M059J (cell line): ENCODE measurements at places on chromosomes 13 and 19.
A peak's percentile ranks its signal among the peaks of the same experiment; 100 is the strongest.

GRCh38 chr19:10911579-10912363, 16.7 kb downstream of the YIPF2 start:
- DNase-seq, result no peak

- no peak for DNase-seq
Measured at GRCh38 chr13:113874177-113874576, 10.3 kb upstream of the GAS6 start.

DNA sequence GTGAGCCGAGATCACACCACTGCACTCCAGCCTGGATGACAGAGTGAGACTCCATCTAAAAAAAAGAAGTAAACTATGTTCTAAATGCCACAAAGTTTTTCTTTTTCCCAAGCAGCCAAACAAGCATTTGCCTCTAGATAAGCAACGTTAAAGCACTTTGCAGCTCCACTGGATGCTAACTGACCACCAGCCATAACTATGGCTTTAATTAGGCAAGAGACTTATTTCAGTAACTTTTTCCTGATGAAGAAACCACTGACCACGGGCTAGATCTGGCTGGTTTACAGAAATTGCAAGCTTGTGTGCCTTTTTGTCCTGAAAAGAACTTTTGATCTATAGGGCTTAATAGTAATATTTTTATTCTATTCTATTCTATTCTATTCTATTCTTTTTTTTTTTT, 22.1 kb downstream of the CD70 start:
- DNase-seq, result peak; percentile 27

DNA sequence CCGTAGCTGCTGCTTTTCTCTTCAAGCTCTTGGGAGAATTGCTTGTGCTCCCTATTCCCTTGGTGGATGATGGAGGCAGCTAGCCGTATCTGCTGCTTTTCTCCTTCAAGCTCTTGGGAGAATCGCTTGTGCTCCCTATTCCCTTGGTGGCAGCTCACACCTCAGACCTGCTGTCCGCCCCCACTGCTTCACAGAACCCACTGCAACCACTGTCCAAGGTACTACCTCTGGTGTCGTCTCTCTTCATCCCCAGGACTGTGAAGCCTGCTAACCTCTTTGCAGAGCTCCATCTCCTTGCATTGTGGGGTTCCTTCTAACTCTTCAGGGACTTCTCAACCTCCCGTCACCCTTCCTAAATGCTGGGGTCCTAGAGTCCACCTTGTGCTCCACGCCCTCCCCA, 4.6 kb upstream of the ERVK3-1 start:
- no peak for DNase-seq
